CD4-positive, alpha-beta T cell treated with Interleukin-10 for 1 hour (primary cell): ENCODE measurements at places on chromosomes 16 and 17.
A peak's percentile ranks its signal among the peaks of the same experiment; 100 is the strongest.

GRCh38 chr17:38721802-38722201 lies 8.3 kb upstream of the CISD3 start:
- no peak for DNase-seq

GRCh38 chr17:74325376-74325742 lies 667 bp upstream of the KIF19 start:
- no peak for DNase-seq

GRCh38 chr17:6710317-6710716 lies 2.9 kb downstream of the SLC13A5 start:
- DNase-seq: no peak

DNA sequence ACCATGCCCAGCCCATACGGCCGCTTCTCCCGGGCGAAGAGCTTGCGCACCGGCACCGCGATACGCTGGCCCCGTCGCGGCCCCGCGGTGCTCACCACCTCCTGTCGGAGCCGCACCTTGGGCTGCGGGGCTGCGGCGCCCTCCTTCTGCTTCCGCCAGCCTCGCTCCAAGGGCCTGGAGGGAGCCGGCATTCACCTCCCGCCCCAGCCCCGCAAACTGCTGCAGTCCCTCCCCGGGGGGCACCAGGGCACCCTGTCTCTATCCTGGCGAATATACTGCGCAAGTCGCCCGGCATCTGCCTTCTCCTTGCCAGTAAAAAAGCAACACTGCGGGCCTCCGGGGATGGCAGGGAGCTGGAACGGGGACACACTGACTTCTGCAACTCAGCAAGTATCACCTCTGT lies 8.3 kb downstream of the SNRNP25 start:
- no peak for DNase-seq

GRCh38 chr16:48526058-48526957 lies 83.7 kb downstream of the N4BP1 start:
- peak; percentile 34 for DNase-seq

DNA sequence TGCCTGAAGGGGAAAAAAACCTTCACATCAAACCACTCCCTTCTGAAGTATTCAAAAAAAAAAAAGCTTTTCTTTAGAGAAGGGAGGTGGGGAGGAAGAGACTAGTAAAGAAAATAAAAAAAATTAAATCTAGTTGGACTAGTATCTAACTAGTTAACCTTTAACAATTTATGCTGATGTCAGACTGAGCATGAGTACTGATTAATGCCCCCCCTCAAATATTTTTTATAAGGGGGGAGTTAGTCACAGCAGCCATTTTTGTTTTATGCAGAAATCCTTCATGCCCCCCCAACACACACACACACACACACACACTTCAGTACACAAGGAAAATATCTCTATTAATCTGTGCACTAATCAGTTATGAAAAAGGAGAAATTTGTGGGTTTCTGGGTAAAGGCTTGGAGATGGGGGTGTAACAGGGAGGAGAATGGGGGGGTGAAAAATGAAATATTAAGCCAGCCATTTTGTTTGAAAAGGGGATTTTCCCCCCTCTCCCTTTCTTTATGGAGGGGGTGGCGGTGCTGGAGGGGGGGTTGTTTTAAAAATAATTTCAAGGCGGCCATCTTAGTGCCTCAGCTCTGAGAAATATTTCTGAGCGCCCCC lies 4.7 kb upstream of the CHD3 start:
- peak; percentile 74 for DNase-seq

DNA sequence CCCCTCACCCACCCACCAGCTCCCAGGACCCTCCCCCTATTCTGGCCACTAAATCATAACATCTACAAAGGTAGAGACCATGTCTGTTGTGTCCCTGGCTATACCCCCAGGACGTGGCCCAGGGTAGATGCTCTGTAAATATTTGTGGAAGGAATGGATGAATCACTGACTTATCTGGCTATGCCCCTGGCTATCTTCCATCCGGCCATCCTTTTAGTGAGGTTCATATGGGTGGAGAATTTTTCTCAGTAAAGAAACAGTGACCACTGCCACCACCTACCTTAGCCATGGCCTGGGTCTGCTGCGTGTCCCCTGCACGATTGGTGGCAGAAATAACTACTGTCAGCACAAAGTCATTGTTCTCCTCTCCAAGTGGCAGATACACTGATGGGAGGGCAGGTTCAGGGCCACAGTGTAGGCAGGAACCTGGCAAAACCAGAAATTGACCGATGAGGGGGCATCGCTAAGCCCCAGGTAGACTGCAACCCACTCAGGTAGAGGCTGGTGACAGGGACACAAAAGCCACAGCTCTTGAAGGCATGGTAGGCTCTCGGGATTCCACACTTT lies 63.1 kb upstream of the BCO1 start:
- DNase-seq: no peak

- DNase-seq: no peak
Measured at GRCh38 chr17:17053446-17054379, 11.5 kb downstream of the MPRIP start.
